ENCODE measurements at places on chromosomes 7 and 10. TPM values are rescaled to one million over a fixed set of nuclear protein-coding genes. Genes with fewer than 3 reads are reported as not detected.

- DNase-seq = no peak
Observed at GRCh38 chr7:3466261-3466660, 165.2 kb downstream of the SDK1 start.

DNA sequence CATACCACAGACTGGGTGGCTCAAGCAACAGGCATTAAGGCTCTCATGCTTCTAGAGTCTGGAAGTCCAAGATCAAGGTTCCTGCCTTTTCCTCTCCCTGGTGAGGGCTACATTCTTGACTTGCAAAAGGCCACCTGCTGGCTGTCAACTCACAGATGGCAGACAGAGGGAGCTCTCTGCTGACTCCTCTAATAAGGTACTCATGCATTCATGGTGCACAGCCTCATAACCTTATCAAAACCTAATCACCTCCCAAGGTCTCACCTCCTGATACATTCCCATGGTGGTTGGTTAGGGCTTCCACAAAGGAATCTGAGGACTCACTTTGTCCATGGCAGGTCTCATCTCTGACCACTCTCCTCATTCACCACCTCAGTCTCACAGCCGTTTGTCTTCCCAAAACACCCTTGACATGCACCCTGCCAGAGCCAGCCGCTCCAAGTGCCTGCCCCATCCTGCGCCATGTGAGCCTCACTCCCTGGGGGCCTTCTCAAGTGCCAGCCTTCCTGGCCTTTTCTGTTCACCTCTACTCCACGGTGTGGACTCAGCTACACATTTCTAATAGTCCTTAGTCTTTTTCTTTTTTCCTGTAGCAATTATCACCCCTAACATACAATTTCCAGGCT lies 400.3 kb upstream of the ADARB2 start:
- peak; percentile 50 for DNase-seq

- no peak for DNase-seq
Observed at GRCh38 chr10:86716466-86716865, 40.0 kb upstream of the BMPR1A start.

- no peak for DNase-seq
Observed at GRCh38 chr7:157656195-157656769, 319.5 kb downstream of the DNAJB6 start.

DNA sequence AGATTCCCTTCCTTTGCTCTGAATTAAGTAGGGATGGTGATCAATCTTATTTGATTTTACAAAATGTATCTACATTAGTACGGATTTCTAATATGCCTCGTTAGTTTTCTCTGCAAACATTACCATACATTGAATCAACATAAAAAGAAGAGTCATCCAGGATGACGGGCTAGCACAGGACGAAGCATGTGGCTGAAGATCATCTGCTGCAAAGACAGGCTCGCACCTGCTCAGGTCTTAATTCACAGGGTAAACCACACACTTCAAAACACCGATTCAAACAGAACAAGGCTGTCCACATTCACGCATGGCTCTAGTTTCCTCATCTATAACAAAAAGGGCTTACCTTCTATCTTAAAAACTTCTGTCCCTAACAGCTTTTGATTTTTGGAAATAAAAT lies 323.0 kb downstream of the PARD3 start:
- DNase-seq = no peak

DNA sequence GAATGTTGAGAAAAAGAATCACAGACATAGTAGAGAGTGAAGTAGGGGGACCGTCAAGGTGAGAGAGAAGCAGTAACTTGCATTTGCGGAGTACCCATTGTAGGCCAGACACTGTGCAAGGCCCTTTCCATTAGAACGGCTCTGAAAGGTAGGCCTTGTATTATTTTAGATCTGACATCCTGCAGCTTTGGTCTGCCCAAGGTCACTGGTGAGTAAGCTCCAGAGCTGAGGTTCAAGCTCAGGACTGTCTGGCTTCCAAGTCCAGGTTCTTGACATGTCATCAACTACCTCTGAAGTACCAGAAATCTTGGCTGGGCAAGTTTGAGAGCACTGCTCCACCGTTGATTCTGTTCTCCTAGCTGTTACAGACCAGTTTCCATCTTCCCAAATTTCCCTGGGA lies 13.2 kb upstream of the EVX1 start:
- no peak for DNase-seq

GRCh38 chr7:150479023-150479716 lies 28.7 kb downstream of the GIMAP8 start:
- no peak for DNase-seq

DNA sequence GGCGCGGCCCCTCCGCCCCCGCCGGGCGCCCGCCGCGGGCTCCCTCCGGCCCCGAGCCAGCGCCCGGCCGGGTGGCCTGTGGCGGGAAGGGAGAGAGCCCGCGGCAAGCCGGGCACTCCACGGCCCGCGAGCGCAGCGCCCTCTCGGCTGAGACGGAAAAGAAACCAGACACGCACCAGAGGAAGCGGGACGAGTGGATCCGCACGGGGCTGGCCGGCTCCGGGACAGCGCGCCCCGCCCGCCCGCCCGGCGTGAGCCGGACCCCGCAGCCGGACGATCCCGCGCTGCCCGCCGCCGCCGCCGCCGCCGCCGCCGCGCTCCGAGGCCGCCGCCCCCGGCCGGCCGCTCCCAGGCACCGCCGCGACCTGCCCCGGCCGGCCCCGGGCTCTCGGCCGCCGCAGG lies 300 bp downstream of the ARHGAP21 start:
- DNase-seq = peak; percentile 43

GRCh38 chr7:94511718-94512117 lies 2.1 kb downstream of the CASD1 start:
- DNase-seq = peak; percentile 5

DNA sequence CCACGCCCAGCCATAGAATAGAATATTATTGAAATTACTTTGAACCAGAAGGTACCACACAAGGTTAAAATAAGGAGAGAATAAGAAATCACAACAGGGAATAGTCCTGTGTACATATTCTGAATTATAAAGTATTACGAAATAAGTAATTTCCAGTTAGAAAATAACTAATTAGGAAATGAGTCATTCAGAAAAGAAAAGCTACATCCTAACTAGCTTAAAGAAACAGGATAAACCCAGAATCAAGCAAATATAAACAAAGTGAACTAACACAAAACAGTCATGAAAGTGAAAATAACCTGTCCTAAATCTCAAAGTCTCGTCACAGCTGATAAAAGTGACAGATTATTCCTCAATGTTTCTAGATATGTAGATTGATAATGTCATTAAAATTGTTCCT lies 74.8 kb upstream of the NEBL start:
- no peak for DNase-seq

DNA sequence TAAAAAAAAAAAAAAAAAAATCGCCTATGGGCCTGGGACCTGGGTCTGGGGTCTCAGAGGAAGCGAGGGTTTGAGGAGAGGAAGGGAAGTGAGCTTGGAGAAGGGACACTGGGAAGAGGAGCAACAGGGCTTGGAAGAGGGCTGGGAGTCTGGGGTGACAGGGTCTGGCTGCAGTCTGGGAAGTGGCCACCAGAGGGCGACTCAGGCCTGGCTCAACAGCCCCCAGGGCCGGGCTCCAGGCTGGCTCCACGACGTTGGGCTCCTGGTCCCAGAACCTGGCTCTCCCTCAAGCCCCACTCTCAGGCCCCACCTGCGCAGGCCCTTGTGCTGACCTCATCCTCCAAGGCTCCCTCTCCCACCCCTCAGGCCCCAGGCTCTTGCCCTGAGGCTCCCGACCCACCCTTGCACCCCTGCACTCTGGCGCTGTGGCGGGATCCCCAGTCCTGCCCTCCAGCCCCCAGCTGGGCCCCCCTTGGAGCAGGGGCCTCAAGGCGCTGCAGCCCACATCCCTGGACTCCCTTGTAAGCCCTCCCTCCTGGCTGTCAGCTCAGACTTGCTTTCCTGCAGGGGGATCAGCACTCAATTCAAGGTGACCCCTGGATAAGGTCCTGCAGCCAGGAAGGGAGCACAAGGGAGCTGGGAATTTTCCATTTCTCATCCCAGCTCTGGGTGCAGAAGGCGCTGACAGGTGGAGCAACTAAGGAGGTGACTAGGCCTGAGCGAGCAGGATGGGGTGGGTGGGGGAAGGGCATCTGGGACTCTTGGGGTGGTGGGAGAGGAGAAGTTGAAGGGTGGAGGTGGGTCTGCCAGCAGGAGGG lies 5.4 kb upstream of the SPACDR start:
- peak; percentile 59 for DNase-seq

DNA sequence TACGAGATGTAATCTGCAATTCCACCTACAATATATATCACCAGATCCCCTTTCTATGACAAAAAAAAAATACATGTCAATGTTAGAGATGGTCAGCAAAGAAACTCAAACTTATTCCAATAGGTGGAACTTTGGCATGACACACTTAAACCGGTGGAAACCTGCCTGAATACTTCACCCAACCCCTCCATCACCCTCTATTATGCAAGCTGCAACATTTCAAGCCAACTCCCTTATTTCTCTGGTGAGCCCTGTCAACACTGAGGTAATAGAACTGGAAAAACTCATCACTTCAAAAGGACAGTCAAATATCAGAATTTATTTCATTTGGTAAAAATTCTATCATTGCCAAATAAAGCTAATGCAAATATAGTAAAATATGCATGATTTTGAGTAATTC lies 3.6 kb downstream of the ZNF438 start:
- DNase-seq = no peak

- no peak for DNase-seq
Observed at GRCh38 chr7:126302639-126303038, 950.1 kb downstream of the GRM8 start.

GRCh38 chr10:5497289-5497688 lies 2.1 kb downstream of the CALML5 start:
- no peak for DNase-seq

GRCh38 chr7:698515-699475 lies 27.7 kb upstream of the DNAAF5 start:
- no peak for DNase-seq

Gene GATAD1
- total RNA-seq = 15.9 TPM

Gene ELOVL3
- 0.36 TPM for total RNA-seq

Gene GIMAP2
- 9.1 TPM for total RNA-seq

Gene IFIT5
- total RNA-seq = 20.8 TPM

Gene NKX2-3
- total RNA-seq = 0.59 TPM

Gene GIMAP1
- total RNA-seq = not detected

Gene CHRM2
- 0.84 TPM for total RNA-seq

Gene INHBA
- 23.0 TPM for total RNA-seq

Gene ZNF467
- not detected for total RNA-seq
